ENCODE measurements at places on chromosomes 3 and 15.

- DNase-seq, result no peak
These were observed 170.5 kb downstream of the SLCO3A1 start for GRCh38 chr15:92023965-92024364.

- no peak for DNase-seq
These were observed 36.7 kb downstream of the CFAP44 start for GRCh38 chr3:113404637-113405036.

GRCh38 chr3:107959550-107960154 lies 131.2 kb downstream of the CD47 start:
- no peak for DNase-seq

GRCh38 chr3:14127516-14128161 lies 2.8 kb downstream of the TMEM43 start:
- DNase-seq, result no peak

DNA sequence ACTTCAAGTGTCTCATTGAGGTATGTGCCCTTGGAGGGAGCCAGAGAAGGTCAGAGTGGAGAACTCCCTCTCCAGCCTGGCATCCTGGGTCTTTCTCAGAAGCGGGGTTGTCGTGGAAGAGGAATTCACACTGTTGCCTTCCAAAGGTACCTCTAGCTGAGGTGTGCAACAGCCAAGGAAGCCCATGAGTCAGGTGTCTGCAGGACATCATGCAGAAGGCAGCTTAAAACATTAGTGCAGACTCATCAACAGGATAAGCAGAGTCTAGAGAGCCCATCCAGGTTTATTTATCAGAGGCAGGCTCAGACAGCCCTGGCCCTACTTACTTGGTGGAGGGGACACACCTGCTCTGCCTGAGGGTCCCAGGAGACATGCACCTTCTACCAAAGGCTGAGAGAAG lies 95.6 kb upstream of the TPM1 start:
- DNase-seq, result no peak

Data from CD8-positive, alpha-beta memory T cell (primary cell).